ENCODE measurements at places on chromosomes 3 and 15.

GRCh38 chr3:13584427-13584891 is 35.5 kb downstream of the FBLN2 start:
- no peak for DNase-seq

DNA sequence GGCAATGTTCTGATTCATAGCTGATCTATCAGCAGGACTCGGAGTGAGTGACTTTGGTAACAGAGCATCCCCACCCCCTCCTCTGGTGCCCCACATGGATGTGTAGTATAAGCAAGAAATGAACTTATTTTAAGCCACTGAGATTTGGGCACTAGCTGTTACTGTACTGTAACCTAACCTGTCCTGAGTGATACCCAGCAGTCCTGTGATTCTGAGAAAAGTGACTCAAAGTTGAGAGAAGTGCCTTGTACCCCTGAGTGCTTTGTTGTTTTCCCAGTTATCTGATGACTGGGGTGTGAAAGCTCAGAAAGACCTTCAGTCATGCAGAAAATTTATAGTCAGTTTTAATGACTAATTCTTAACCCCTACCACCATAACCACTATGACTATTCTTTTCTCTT is 439.9 kb upstream of the RBMS3 start:
- no peak for DNase-seq

- peak; percentile 37 for DNase-seq
These were observed 186.4 kb downstream of the FAM43A start for GRCh38 chr3:194871864-194872668.

DNA sequence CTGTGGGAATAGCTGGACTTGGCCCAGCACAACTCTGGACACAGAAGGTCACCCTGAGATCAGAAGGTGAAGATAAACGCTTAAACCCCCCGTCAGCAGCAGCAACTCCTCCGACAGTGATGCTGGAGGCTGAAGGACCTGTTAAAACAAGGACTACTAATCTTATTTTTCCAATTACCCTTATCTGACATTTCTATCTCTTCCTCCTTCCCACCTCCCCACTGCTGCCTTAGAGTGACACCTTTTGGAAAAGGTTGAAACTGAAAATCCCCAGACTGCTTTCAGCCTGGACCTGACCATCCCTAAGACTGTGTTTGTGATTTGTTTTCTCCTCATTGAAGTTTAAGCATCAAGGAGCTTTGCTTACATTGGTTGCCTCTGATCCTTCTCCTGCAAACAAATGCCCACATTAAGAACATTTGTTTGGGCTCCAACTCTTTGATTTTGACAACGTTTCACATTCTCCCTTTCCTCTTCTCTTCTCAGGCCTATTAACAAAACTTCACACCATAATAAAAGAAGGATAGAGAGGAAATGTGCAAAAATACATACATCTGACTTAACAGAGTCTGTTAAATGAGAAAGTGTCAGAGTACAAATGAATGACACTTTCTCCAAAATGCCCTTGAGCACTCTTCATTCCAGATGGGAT is 410.6 kb upstream of the WNT5A start:
- no peak for DNase-seq

DNA sequence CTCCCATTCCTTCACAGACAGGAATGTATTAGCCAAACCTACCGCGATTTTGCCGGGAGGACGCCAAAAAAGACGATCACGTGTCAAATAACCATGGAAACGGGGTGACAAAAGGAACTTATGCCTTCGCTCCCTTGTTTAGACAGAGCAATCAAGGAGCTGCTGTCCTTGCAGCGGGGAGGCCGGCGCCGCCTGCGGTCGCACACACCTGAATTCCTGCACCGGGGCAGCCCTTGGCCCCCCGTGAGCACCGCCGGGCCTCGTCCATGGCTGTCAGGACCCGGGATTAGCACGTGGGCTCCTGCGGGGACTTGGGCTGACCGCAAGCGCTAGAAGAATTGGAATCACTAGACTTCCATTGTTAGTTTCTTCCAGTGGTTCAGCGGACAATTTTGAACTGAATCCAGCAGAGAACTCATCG is 193.1 kb downstream of the SHQ1 start:
- DNase-seq: no peak

- no peak for DNase-seq
These were observed 1.5 kb downstream of the ZIC4 start for GRCh38 chr3:147404800-147405230.

- peak; percentile 90 for DNase-seq
These were observed 141.0 kb downstream of the LPP start for GRCh38 chr3:188294823-188295487.

- DNase-seq: no peak
These were observed 956.4 kb downstream of the NTRK3 start for GRCh38 chr15:87300146-87300545.

- DNase-seq: peak; percentile 99
These were observed 54.0 kb upstream of the UMPS start for GRCh38 chr3:124676236-124676635.

DNA sequence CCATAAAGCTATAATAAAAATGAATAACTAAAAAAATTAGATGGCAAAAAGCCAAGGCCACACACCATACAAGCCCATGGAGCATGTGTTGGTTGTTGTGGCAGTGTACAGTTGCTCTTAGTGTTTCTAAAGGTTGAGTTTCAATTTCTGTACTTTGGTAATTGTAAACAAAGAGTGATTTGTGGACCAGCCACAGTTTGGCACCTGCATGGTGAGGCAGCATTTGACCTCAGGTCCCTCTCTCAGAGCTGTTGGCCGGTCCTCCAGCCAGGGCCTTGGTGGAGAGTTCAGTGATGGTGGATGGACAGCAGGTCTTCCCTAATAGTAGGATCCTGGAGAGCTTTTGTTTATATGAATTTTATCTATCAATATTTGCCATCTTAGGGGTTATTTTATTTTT is 5.6 kb downstream of the ACAD9 start:
- no peak for DNase-seq
